ENCODE measurements at places on chromosomes 5 and 9. TPM values are rescaled to one million over a fixed set of nuclear protein-coding genes. Genes with fewer than 3 reads are reported as not detected.

PDE6A gene
- total RNA-seq, result not detected

DNA sequence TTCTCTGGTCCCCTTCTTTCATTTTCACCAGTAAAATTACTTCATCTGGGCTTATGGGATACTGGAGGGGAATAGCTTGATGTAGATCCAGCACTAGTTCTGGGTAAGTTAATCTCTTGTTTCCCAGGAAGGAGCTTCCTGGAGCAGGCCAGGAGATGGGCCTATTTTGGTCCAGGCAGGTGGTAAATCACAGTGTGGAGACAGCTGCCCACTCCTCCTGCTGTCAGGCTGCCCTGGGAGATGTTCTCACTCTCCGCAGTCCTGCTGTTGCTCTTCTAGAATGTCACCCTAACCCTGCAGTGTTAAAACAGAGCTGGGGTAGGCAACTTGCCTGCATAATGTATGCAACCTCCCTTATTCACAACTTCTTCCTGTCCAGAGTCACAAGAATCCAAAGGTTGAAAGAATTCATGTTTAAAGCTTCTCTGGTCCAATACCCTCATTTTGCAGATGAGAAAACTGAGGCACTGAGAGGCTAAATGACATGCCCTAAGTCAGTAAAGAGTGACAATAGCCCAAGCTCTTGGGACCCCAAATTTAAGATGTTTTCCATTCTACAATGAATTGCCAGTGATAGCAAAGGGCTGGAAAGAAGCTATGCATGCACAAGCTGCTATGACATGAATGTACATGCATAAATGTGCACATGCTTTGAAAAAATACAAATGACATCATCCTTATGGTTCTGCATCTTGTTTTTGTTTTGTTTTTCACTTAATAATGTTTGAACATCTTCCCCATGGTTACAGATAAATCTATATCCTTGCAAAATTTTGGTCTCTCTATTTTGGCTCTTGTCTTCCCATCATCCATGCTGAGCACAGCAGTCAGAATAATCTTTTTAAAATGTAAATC is 71.8 kb upstream of the ADRA1B start:
- peaks cover 27% of the 10 kb centered on the region for H3K27me3 ChIP-seq
- no peak overlapping the region for H3K4me3 ChIP-seq
- H3K36me3 ChIP-seq, result no peaks in the 10 kb centered on the region
- no peak overlapping the region for H3K27ac ChIP-seq
- DNase-seq, result no peak

GRCh38 chr5:34977934-34978613 is 48.7 kb downstream of the DNAJC21 start:
- H3K27me3 ChIP-seq, result no peaks in the 10 kb centered on the region
- H3K4me3 ChIP-seq, result no peak overlapping the region
- no peak overlapping the region for H3K27ac ChIP-seq
- H3K36me3 ChIP-seq, result no peaks in the 10 kb centered on the region

DNM1 gene
- 92.3 TPM for total RNA-seq

Measured in endodermal cell (in vitro differentiated cells).